ENCODE measurements at places on chromosomes 4 and X.

GRCh38 chrX:129749069-129749468 is 10.3 kb downstream of the XPNPEP2 start:
- no peaks in the 10 kb centered on the region for H3K27me3 ChIP-seq
- no peak overlapping the region for H3K27ac ChIP-seq
- no peaks in the 10 kb centered on the region for H3K36me3 ChIP-seq
- H3K4me3 ChIP-seq: no peak overlapping the region

- H3K4me3 ChIP-seq: no peak overlapping the region
- H3K27ac ChIP-seq: no peak overlapping the region
- DNase-seq: no peak
- H3K4me1 ChIP-seq: no peaks in the 10 kb centered on the region
- peaks cover 48% of the 10 kb centered on the region for H3K27me3 ChIP-seq
These were observed 21.6 kb upstream of the CCNQ start for GRCh38 chrX:153620576-153620975.

DNA sequence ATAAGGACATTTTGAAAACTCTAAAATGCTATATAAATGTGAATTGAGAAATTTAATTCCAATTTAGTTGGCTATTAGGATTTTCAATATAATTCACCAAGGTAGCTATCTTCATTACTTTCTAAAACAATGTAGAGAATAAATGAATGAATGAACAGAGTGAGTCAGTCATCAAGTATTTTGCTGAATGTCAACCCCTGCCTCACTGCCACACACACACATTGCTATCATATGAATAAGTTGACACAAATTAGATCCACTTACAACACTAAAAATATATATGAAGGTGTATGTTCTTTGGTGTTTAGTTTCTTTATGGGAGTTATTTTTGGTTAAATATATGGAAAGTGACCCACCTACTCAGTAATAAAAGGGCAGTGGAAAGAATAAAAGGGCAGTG is 141.4 kb upstream of the SMIM10 start:
- H3K27ac ChIP-seq: no peak overlapping the region
- H3K36me3 ChIP-seq: peaks cover 7% of the 10 kb centered on the region
- DNase-seq: no peak
- H3K27me3 ChIP-seq: no peaks in the 10 kb centered on the region
- no peaks in the 10 kb centered on the region for H3K4me1 ChIP-seq

DNA sequence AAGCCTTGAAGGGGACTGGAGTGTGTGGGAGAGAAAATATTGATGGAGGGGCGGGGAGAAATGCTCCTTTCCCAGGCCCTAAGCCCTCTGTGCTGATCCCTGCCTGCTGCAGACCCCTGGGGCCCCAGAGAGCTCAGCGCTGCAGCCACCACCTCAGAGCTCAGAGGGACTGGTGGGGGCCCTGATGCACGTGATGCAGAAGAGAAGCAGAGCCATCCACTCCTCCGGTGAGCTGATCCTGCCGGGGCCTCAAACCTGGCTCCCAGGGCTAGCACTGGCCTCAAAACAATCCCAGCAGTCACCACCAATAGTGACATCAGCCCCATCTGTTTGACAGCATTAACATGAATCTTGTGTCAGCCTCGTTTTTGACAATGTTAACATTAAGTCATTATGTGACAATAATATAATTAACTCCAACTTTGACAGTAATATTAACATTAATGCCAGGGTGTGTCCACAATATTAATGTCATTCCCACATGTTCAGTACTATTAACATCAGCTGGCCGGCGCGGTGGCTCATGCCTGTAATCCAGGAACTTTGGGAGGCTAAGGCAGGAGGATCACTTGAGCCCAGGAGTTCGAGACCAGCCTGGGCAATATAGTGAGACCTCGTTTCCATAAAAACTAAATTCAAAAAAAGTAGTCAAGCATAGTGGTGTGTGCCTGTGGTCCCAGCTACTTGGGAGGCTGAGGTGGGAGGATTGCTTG is 5.8 kb downstream of the WAS start:
- H3K36me3 ChIP-seq: no peaks in the 10 kb centered on the region
- H3K27me3 ChIP-seq: peaks cover 25% of the 10 kb centered on the region
- no peak for DNase-seq
- H3K4me1 ChIP-seq: no peaks in the 10 kb centered on the region
- H3K27ac ChIP-seq: no peak overlapping the region
- no peak overlapping the region for H3K4me3 ChIP-seq

- DNase-seq: no peak
- H3K4me3 ChIP-seq: no peak overlapping the region
- H3K4me1 ChIP-seq: peaks cover 9% of the 10 kb centered on the region
- H3K27ac ChIP-seq: no peak overlapping the region
- peaks cover 96% of the 10 kb centered on the region for H3K27me3 ChIP-seq
These were observed 14.9 kb downstream of the NKX6-1 start for GRCh38 chr4:84484236-84484635.

GRCh38 chr4:106231931-106232330 is 84.1 kb downstream of the TBCK start:
- H3K36me3 ChIP-seq: peaks cover 37% of the 10 kb centered on the region
- no peaks in the 10 kb centered on the region for H3K4me1 ChIP-seq
- no peaks in the 10 kb centered on the region for H3K27me3 ChIP-seq

DNA sequence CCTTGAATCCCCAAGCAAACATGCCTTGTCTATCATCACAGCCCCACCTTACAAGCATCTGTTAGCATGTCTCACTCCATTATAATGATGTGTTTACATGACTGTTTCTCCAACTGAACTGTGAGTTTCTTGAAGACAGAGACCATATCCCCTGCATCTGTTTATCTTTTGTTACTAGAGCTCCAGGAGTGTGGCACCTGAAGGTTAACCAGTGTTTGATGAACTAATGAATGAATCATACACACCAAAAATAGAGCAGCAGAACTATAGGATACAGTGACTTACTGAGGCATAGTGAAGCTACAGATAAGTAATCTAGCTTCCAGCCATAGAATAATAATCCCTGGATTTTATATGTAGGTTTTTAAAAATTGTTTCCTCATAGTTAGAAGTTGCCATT is 331.0 kb downstream of the PCDH7 start:
- peaks cover 6% of the 10 kb centered on the region for H3K4me1 ChIP-seq
- no peak overlapping the region for H3K27ac ChIP-seq
- no peak overlapping the region for H3K4me3 ChIP-seq
- no peak for DNase-seq

GRCh38 chr4:148730766-148731165 is 288.6 kb upstream of the NR3C2 start:
- no peaks in the 10 kb centered on the region for H3K27me3 ChIP-seq
- DNase-seq: no peak
- no peaks in the 10 kb centered on the region for H3K36me3 ChIP-seq
- H3K4me1 ChIP-seq: peaks cover 11% of the 10 kb centered on the region
- H3K4me3 ChIP-seq: no peak overlapping the region

GRCh38 chr4:99625369-99625768 is 32.3 kb downstream of the C4orf54 start:
- H3K36me3 ChIP-seq: no peaks in the 10 kb centered on the region
- no peak for DNase-seq
- H3K27ac ChIP-seq: no peak overlapping the region
- no peak overlapping the region for H3K4me3 ChIP-seq
- no peaks in the 10 kb centered on the region for H3K4me1 ChIP-seq
- peaks cover 2% of the 10 kb centered on the region for H3K27me3 ChIP-seq

DNA sequence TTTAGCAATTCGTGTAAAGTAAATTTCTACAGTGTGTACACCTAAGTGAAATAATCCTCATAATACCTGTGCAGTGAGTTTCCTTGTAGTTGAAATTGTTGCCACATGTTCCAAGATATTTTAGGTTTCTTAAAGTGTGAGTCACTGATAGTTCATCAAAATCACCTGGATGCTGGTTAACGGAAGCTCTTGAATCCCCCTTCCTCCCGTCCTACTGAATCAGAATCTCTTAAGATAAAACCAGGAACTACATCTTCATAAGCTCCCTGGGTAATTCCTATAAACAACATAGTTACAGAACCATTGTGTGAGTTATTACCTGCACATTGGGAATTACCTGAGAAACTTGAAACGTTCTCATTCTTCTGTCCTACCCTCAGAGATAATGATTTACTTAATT is 197.4 kb upstream of the HS3ST1 start:
- H3K36me3 ChIP-seq: no peaks in the 10 kb centered on the region
- no peak for DNase-seq
- no peak overlapping the region for H3K4me3 ChIP-seq
- H3K4me1 ChIP-seq: no peaks in the 10 kb centered on the region
- no peaks in the 10 kb centered on the region for H3K27me3 ChIP-seq

DNA sequence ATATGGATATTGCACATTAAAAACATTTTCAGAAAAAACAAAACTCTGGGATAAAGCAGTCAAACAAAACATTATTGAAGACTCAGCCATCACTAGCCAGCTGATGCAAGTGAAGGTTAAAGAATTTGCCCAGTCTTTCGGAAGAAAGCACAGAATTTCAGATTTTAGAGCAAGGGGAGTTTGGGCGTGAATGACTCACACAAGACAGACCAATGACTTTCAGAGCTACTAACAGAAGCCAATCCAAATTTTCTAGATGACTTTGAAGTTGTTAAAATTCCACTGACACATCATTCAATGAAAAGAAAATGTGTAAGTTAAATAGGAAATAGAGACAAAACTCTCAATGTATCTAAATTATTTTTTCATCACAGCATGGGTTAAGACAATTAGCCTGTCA is 4.0 kb downstream of the MRFAP1L1 start:
- no peaks in the 10 kb centered on the region for H3K27me3 ChIP-seq
- H3K36me3 ChIP-seq: peaks cover 68% of the 10 kb centered on the region
- no peak overlapping the region for H3K27ac ChIP-seq

DNA sequence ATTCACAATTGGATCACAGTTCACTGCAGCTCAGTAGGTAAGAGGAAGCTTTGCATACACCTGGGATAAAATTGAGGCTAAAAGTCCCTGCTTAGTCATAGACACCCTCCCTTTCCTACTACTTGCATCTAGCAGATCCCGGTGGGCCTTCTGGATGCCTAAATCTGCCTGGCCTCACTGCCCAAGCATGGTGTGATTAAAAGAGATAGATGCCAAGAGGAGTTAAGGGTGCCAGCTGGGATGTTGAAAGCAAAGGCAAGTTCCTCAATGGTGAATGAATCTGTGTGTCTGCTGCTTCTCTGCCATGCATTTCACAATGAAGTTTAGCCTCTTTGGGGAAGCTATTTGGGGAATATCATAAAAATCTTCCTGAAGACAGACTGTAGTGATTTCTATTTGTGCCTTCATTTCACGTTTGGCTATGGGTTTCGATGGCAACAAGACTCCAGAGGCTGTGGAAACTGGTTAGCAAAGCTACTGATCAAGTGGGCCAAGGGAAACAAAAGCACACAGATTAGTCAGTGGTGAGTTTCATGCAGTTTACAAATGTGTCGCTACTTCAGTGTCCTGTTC is 534.0 kb downstream of the ANKRD50 start:
- no peaks in the 10 kb centered on the region for H3K27me3 ChIP-seq
- H3K36me3 ChIP-seq: no peaks in the 10 kb centered on the region
- DNase-seq: no peak
- H3K27ac ChIP-seq: no peak overlapping the region
- no peak overlapping the region for H3K4me3 ChIP-seq
- peaks cover 4% of the 10 kb centered on the region for H3K4me1 ChIP-seq

DNA sequence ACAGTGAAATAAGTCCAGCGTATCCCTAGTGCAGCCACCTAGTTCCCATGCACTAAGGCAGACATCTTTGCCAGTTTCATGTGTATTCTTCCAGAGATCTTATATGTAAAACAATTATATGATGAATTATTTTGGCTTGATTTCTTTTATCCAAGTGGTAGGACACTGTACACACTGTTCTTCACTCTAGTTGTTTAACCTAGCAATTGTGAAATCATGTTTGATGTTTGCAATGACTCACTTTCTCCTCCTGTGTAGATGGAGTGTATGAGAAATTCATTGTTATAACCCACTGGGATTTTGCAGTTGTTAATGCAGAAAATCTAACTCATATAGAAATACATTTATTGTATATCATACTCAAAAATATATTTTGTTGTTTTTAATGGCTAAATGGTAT is 17.5 kb upstream of the TBC1D1 start:
- H3K27me3 ChIP-seq: peaks cover 2% of the 10 kb centered on the region
- no peak for DNase-seq
- no peak overlapping the region for H3K4me3 ChIP-seq
- no peaks in the 10 kb centered on the region for H3K36me3 ChIP-seq

DNA sequence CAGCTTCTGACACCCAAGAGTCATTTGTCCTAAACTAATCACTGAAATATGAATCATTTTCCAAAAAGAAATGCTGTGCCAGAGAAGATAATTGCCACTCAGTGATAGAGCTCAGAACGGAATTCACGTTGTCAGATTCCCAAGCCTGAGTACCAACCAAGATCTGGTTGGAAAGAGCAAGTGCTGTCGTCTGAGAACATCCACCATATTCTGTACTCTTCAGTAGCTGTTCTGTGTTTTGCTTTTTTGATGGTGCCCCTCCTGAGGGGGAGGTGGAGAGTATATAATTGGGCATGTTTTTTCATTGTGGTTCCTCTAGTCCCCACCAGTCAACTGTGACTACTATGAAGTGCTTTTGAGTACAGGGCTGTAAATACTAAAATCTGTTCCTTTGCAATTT is 13.2 kb downstream of the RUFY3 start:
- H3K27ac ChIP-seq: peak overlapping the region; percentile 34
- peaks cover 14% of the 10 kb centered on the region for H3K4me1 ChIP-seq
- no peak overlapping the region for H3K4me3 ChIP-seq
- H3K27me3 ChIP-seq: no peaks in the 10 kb centered on the region

All from mesothelial cell of epicardium (in vitro differentiated cells).